ENCODE measurements at places on chromosomes 12 and 14.

DNA sequence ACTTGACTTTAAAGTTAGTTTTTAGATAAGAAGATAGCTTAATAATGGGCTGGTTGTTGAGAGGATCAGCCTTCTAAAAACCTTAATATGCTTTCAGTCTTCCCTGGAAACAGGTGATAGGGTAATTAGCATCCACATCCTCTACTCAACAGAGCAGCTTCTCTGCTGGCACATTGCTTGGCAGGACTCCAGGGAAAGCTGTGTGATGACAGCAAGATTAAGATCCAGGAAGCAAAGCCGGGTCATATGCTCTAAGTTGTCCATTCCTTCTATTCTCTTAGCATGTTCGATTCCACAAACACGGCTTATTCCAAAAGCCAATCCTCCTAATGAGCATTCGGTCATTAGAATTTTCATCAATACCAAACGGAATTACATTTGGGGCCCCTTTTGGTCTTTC is 87.0 kb downstream of the HMGA2 start:
- DNase-seq, result no peak

DNA sequence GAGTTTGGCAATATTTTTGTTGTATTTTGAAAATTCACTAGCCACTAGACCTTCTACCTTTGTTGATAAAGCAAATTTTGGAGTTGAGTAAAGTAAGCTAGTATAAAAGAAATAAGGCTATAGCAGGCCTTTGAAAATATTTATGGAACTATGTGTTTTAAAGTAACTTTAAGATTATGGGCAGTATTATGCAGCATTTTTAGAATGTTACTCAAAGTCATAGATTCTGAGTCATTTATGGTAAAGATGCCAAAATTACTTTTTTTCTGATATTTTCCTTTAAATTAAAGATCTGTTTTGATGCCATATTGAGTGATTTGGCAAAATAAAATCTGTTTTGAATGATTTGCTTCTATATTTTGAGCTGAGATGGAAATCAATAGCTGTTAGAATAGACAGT is 57.2 kb downstream of the SYNE2 start:
- no peak for DNase-seq

GRCh38 chr14:35406506-35407305 is 2.2 kb upstream of the NFKBIA start:
- no peak for DNase-seq

DNA sequence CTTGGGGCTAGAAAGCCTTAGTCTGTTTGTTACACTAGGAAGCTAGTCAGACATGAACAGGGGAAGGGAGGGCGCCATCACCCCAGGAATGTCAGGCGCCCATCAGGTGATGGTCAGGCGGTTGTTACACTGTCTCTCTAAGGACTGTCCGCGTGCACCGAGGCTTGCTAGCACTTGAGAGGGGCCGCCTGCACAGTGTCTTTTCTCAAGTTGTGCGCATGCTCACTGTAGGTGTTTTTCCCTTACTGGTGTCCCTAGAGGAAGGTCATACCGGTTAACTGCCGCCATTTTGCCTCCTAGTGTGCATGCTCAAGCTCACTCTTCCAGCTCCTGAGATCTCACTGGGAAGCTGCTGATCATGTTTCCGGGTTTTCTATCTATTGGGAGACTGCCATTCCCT is 855.0 kb upstream of the TMEM132C start:
- no peak for DNase-seq

GRCh38 chr12:1870998-1871917 is 47.2 kb downstream of the CACNA2D4 start:
- DNase-seq, result no peak

GRCh38 chr12:94892544-94893267 is 110.8 kb downstream of the NDUFA12 start:
- DNase-seq, result no peak

- DNase-seq, result no peak
Measured at GRCh38 chr14:66643344-66643743, 135.4 kb downstream of the GPHN start.

DNA sequence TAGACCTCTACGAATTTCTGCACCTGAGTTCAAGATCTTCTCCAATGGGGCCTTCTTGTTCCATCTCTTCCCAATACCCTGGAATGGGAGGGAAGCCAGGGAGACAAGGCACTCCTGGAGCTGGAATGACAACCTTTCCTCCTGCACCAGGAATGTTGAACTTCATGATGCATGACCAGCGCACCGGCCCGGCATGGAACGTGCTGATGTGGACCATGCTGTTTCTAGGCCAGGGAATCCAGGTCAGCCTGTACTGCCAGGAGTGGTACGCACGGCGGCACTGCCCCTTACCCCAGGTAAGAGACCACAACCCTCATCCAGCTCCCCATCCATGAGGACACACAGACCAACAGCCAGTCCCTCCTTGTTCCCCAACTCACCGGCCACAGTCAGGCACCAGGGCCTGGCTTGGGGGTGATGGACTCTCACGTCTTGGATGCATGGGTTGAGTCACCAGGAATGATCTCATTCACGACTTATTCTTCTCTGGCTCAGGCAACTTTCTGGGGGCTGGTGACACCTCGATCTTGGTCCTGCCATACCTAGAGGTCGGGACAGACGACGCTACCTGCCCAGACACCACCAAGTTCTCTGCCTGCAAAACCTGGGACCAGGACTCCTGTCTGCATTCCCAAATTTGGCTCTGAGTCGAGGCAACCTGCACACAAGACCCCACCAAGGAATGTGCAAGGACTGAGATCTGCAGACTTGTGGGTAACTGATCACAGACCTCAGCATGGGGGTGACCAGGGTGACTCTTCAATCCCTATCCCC is 20.5 kb downstream of the SOAT2 start:
- no peak for DNase-seq

DNA sequence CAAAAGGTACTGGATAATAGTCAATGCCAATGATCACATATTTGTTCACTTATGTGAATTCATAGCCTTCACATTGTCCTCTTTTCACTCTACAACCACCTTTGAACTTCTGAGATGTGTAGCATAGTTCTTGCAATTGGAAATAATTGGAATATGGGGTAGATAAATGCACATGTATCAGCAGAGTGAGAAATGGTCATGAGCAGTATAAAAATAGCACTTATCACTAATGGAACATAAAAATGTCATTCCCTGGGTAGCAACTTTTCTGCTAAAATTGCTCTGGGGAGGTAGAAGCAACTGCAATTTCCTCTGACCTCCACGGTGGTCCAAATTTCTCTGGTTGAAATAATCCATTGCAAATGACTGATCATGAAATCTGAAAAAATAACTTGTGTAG is 1785.7 kb upstream of the FLRT2 start:
- DNase-seq, result no peak

DNA sequence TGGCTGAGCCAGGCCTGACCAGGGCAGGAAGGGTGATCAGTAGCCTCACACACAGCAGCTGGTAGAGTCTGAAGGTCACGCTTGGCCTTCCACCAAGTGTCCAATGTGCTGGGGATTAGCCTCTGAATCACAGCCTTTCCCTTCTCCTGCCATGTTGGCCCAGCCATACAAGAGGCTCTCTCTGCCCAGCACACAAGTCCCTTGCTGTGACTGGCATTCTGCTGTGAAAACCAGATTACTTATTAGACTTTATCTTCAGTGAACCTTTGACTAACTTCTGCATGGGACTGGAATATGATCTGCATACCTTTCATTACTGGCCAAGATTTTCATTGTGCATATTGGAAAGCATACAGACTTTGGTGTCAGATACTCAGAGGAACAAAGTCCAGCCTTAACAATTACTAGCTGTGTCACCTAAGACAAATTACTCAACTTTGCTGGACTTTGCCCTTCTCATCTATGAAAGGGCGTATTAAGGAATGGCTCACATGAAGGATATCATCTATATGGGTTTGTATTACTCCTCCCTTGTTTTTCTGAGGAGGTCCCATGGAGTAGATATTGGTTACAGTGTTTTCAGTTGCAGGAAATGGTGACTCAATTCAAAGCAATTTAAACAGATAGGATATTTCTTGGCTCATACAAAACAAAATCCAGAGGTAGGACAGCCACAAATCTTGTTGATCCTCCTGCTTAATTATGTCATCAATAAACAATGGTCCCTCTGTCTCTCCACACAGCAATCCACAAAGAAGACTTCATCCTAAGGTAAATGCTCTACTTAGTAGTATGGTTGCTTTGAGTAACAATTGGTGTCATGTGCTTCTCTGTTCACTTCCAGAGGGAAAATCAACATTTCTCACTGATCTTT is 99.6 kb downstream of the DYRK2 start:
- no peak for DNase-seq

GRCh38 chr12:33634544-33634943 is 194.9 kb upstream of the SYT10 start:
- DNase-seq, result no peak

DNA sequence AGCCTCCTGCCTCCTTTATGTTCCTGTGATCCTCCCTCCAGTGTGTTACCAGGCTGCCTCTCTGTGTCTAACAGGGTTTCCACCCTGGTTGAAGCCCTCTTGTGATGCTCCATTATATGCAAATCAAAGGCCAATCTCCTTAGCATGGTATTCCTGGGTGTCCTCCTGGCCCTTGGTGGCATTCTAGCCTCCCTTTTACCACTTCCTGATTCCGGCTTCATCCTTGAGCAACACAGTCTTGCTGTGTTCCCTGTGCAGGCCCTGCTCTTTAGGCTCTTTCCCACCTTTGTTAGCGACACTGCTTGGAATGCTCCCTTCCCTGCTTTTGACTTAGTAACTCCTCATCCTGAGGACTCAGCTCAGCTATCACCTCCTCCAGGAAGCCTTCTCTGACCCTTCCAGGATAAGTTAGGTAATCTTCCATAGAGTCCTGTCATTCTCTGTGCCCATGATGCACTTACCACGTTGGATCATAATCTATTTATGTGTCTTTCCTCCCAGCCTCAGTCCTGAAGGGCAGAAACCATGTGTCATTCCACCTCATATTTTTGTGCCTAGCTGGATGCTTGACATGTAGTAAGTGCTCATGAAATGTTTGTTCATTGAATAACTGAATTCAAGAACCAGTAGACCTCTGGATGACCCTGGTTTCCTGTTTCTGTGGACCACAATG is 37.3 kb downstream of the PRKCH start:
- DNase-seq, result no peak

GRCh38 chr14:93927800-93928145 is 629 bp downstream of the FAM181A start:
- DNase-seq, result no peak

GRCh38 chr14:24915958-24916595 is 133.9 kb downstream of the STXBP6 start:
- no peak for DNase-seq

DNA sequence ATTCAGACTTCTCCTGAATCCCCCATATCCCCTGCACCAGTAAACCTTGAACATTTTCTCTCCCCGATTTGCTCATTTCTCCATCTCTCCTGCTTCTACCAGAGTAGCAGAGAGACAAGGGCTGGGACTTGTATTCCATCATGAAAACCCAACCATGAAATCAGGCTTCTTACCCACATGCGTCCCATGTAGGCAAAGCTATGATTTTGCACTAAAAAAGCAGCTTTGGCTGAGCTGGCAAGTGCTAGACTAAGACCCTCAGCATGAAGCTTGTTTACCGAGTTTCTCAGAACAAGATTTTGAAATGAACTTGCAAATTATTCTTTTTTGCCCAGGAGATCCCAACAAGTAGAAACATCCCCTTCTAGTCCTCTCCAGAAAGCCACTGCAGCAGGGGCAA is 80.3 kb upstream of the RFLNA start:
- no peak for DNase-seq

DNA sequence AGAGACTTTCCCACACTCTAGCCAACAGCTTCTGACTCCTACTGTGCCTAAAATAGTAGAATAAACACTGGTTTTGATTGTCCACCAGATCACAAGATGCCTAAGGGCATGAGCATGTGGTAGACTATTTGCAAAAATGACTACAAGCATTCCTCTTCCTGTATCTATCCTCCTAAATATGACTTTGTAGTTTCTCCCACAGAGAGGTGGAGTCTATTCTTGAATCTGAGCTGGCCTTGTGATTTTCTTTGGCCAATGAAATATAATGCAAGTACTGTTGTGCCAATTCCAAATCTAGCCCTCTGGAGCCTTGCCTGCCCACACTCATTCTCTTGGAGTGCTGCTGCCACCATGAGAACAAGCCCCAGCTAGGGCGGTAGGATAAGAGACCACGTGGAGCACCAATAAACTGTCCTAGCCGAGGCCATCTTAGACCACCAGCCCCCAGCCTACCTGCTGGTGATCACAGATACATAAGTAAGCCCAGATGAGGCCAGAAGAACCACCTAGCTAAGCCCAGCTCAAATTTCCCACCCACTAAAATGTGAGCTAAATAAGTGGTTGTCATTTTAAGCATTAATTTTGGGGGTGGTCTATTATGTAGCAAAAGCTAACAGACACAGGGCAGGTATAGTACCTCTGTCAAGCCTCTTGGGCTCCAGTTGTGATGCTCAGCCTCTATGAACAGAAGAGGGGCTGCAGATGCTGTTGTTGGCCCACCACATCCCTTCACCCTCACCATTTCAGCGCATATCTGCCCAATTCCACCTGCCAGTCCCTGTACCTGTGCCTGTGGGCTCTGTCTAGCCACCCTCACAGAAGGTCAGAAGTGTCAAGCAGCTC is 17.9 kb downstream of the ZFP36L1 start:
- peak; percentile 72 for DNase-seq

Data from aorta (tissue), 5 donors.